ENCODE measurements at places on chromosomes 13 and 19. TPM values are rescaled to one million over a fixed set of nuclear protein-coding genes. Genes with fewer than 3 reads are reported as not detected.

GRCh38 chr19:8697671-8698432 is 743 bp downstream of the ACTL9 start:
- DNase-seq, result no peak

- DNase-seq, result no peak
Measured at GRCh38 chr13:111865046-111865445, 201.9 kb upstream of the SOX1 start.

GRCh38 chr13:30870049-30870884 is 35.8 kb upstream of the MEDAG start:
- DNase-seq, result no peak

DNA sequence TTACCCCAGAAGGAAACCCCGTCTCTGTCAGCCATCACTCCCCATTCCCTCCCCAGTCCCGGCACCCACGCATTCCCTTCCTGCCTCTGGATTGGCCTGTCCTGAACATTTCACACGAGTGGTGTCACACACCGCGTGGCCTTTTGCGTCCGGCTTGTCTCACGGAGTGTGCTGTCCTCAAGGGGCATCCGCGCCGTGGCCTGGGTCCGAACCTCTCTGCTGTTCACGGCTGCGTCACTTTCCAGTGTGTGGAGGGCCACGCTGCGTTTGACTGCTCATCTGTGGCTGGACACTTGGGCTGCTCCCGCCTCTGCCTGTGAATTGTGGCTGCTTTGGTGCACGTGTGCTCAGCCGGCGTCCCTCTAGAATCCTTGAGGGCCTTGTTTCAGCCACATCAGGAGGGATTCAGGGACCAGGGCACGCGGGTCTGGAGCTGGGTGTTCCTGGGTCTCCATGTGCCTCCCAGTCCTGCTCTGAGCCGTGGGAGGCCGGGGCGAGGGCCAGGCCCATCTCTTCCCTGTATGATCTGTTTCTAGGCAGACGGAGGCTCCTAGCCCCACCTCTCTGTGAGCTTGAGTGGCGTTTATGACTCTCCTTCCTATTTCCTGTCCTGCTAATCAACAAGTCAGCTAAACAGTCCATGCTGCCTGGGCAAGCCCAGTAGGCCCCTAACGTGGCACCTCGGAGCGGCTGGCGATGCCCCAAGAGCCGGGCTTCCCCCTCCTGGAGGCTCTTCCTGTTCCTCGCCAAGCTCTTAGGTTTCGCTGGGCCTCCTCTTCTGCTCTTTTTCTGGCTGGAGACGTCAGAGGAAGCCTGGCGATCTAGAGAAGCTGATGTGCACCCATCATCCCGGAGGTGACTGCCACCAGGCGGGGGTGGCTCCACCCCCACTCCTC is 8.1 kb downstream of the STK11 start:
- peak; percentile 89 for DNase-seq

DNA sequence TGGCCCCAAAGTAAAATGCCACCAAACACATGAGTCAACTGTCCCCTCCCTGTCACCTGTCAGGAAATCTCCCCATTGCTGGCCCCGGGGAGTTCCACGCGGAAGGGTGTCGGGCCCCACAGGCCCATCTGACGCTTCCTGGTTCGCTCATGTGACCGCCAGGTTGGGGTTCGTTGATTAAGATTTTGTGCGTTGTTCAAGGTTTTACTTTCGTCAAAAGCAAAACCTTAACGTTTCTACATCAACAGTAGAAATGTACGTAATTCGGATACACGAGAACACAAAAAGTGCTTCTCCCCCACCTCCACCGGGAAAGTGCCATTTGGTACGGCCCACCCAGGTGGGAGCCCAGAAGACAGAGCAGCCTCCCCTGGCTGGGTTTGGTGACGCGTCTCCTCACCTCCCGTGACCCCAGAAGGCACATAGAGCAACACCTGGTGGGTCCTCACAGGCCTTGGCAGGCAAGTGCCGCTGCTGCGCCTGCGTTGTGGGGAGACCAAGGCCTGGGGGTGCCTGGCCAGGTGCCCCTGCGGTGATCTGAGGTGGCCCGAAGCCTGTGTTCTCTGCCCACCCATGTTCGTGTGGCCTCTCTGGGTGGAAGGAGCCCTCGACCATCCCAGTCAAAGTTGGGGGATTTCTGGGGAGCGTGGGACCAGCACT is 161.6 kb downstream of the KDM4B start:
- DNase-seq, result peak; percentile 90

- DNase-seq, result no peak
Measured at GRCh38 chr19:54586397-54586796, 7.0 kb upstream of the LILRA1 start.

Gene C3
- total RNA-seq, result 68.1 TPM

Gene SERPINE3
- not detected for total RNA-seq

Gene MEIS3
- total RNA-seq, result 9.1 TPM

Gene CHAMP1
- 20.5 TPM for total RNA-seq

Gene LMTK3
- total RNA-seq, result 1.9 TPM
